ENCODE measurements at places on chromosomes 16 and 17. TPM values are rescaled to one million over a fixed set of nuclear protein-coding genes. Genes with fewer than 3 reads are reported as not detected.

The ALDH3A1 gene
- polyA plus RNA-seq: not detected

The ABCA9 gene
- not detected for polyA plus RNA-seq

The SMIM5 gene
- polyA plus RNA-seq: 0.14 TPM

The SGCA gene
- polyA plus RNA-seq: 0.19 TPM

The CFAP97D1 gene
- polyA plus RNA-seq: 0.03 TPM

The USP43 gene
- not detected for polyA plus RNA-seq

The GUCY2D gene
- not detected for polyA plus RNA-seq

The ERAL1 gene
- polyA plus RNA-seq: 71.3 TPM

The LCAT gene
- 22.5 TPM for polyA plus RNA-seq

The HOXB4 gene
- polyA plus RNA-seq: 7.8 TPM

The KIFC3 gene
- polyA plus RNA-seq: 62.5 TPM

The TP53TG3F gene
- not detected for polyA plus RNA-seq

The HNF1B gene
- polyA plus RNA-seq: not detected

The KRTAP4-9 gene
- polyA plus RNA-seq: 0.24 TPM

The SDK2 gene
- 0.03 TPM for polyA plus RNA-seq

The FSCN2 gene
- 1.1 TPM for polyA plus RNA-seq

The SSTR5 gene
- not detected for polyA plus RNA-seq

The CIITA gene
- 0.10 TPM for polyA plus RNA-seq

The ACACA gene
- 19.7 TPM for polyA plus RNA-seq

The STH gene
- polyA plus RNA-seq: not detected

The CAMKK1 gene
- 7.7 TPM for polyA plus RNA-seq

The MYO15A gene
- 0.49 TPM for polyA plus RNA-seq

The TMEM107 gene
- 12.9 TPM for polyA plus RNA-seq

The PHOSPHO1 gene
- 0.48 TPM for polyA plus RNA-seq

The CHST4 gene
- 0.04 TPM for polyA plus RNA-seq

The CDH11 gene
- 266 TPM for polyA plus RNA-seq

Measured in IMR-90 (cell line).